ENCODE measurements at places on chromosomes 16 and 17.

DNA sequence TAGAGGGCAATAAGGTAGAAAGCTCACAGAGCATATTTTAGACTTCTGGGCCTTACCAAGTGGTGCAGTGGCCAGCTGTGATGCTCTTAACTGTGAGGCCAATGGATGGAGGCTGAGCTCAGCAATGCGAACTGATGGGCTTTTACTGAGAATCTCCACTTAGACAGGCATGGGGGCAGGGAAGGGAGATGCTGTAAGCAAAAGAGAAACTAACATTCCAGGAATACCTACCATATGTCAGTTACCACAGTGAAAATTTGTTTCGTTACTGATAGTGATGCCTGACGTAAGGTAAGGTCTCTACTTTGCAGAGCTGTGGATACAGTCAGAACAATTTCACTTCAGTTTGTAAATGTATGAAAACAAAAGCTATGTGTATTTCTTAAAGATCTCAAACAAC is 250.6 kb upstream of the ZFHX3 start:
- no peak for DNase-seq

GRCh38 chr17:41734949-41735313 is 488 bp upstream of the HAP1 start:
- DNase-seq, result no peak

- no peak for DNase-seq
These were observed 65.5 kb downstream of the PIGL start for GRCh38 chr17:16282522-16282921.

- DNase-seq, result no peak
These were observed 13.5 kb downstream of the FBXO31 start for GRCh38 chr16:87369796-87370719.

DNA sequence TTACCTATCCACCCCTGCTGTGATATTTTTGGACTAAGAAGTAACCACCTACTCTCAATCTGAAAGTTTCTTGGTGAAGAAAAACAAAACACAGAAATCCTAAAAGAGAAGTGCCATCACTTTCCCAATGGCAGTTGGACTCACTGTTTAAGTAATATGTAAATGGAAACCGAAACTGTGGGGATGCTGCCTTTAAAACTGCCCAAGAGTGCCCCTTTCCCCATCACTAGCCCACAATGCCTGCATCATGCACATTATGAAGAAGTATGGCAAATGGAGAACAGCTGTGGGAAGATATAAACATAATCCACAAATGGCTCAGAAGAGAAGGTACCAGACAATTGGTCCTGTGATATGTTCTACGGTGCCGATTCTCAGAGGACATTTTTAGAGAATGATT is 33.5 kb upstream of the SLC6A2 start:
- DNase-seq, result no peak

- DNase-seq, result no peak
These were observed 44.3 kb downstream of the ABCA8 start for GRCh38 chr17:68910789-68911431.

DNA sequence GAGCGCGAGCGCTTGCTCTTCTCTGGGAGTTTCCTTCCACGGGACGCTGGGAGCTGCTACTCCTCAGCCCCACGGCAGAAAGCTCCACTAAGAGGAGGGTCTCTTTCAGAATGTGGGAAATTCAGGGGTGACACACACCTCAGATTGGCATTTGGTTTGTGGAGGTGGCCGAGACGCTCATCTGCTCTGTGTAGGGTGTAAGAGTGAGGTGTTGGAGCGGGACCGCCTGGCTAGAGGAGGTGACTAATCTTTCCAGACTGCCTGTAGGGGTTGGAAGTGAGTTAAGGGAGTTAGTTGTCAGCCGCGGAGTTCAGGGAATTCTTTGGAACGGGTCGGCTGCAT is 735 bp downstream of the PSMD11 start:
- DNase-seq, result peak; percentile 24

DNA sequence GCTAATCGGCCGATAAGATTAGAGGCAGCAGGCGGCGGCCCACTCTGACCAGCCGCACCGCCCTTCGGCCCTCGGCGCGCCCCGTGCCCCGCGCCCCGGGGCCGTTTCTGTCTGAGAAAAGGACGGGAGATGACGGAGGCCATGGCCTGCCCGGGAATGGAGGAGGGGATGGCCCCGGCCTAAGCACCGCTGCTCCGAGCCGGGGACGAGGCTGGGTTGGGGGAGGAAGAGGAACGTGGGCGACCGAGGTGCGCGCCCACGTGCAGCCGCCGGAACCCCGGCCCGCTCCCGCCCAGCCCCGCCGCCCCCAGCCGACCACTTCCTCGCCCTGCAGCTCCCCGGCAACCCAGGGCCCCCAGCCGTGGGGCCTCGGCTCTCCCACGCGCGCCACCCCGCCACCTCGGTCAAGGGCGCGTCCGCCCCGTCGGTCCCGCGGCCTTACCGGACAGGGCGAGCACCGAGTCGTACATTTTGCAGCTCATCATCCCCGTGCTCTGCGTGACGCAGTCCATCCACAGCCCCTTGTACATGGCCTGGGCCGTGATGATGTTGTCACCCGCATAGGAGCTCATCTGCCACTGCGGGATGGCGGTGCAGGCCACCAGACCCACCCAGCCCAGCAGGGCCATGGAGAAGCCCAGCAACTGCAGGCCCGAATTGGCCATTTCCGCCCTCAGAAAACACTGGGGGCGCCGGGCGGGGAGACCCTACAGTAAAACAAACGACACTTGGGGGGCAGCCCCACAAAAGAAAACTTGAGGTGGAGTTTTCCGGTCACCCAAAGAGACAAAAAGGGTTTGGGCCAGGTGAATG is 693 bp downstream of the CLDN7 start:
- no peak for DNase-seq

- DNase-seq, result no peak
These were observed 658 bp downstream of the SYNRG start for GRCh38 chr17:37608351-37609169.

- DNase-seq, result no peak
These were observed 10.9 kb downstream of the RAD51C start for GRCh38 chr17:58703137-58703915.

DNA sequence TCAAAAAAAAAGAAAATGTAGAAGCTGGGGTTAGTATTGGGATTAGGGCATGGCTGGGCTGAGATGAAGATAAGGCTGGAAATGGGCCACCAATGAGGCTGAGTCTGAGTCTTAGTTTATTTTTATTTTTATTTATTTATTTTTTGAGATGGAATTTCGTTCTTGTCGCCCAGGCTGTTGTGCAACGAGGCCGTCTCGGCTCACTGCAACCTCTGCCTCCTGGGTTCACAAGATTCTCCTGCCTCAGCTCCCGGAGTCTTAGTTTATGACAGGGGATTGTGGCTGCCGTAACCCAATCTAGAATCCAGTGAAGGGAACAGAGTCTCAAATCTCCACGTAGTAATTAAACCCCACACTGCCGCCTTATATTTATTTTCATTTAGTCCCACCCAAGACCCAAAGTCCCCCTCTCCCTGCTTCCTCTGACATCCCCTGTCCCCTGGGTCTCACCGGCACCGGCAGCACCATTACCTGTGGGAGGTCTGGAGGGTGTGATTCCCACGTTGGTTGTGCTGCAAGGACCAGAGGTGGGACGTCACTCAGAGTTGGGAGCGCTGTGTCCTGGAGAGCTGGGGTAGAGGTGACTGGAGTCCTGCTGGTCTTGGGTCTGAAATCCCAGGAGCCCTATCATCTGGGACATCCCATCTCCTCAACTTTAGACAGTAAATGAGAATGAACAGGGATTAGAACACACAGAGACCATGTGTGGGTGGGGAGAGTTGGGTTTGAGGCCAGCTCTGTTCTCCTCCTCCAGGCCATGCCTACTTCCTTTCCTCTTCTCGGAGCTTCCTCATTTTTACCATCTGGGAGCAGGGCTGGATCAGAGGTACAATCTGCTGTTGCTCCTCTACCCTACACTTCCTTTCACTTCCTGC is at the start of gene CLEC10A:
CLEC10A (minus strand) TSS at position 671 of the 875 bp plus-strand sequence. CDS start 1,439 bp downstream, outside the sequence.
- DNase-seq, result no peak

DNA sequence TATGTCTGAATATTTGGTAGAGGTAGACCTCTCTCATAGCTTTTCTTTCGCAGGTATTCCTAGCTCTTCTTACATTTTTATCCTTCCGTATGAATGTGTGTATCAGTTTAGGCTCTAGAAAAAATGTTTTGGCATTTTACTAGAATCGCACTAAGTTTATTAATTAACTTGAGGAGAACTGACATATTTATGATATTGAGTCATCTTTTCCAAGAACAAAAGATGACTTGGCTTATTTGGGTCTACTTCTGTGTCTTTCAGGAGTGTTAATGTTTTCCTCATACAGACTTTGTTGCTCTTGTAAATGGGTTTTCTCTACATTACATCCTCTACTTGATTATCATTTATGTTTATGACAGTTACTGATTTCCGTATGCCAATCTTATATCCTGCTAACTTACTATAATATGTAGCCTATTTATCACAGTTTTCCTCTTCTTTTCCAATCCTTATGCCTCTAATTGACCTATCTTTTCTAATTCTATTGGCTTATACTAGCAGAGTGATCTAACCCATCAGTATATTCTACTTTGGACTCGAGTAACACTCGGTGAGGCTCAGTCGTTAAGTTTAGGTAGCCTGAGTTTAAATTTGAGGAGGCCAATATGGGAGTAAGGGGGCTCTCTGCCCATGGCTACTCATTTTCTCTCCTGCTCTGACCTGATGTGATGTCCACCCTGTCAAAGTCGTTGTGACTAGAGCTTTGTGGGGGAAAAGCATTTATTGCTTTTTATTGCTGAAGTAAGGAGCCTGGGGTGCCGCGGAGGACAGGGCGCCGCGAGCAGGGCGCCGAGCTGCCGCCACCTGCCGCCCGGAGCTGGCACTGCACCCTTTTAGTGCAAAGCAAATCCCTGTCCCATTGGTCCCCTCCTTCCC is 20.0 kb downstream of the ST6GALNAC1 start:
- DNase-seq, result peak; percentile 54

GRCh38 chr17:45575126-45575885 is 84.8 kb upstream of the PLEKHM1 start:
- DNase-seq, result no peak

- DNase-seq, result no peak
These were observed 79.7 kb downstream of the KSR1 start for GRCh38 chr17:27535975-27536374.

- DNase-seq, result peak; percentile 3
These were observed 42.0 kb upstream of the TMC5 start for GRCh38 chr16:19375561-19376158.

- DNase-seq, result no peak
These were observed 18.5 kb upstream of the DOC2B start for GRCh38 chr17:199806-200545.

DNA sequence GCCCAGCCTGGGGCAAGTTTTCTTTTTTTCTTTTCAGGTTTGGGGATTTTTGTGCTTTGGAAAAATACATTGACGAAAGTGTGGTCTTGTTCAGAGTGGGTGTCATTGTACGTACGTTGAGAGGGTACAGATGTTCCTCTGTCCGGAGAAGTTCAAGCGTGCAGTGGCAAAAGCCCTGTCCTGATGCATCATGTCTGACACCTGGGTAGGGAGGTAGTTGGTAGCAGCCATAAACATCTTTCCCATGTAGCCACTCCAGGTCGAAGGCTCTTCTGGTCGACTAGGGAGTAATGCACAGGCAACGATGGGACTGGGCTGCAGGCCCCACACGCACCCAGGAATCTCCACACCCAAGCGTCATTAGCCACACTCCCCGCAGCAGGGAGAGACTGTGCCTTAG is 27.4 kb downstream of the WIPI1 start:
- DNase-seq, result no peak

GRCh38 chr16:19179546-19180490 is 11.8 kb downstream of the SYT17 start:
- DNase-seq, result no peak

GRCh38 chr16:30004811-30005242 is 6.0 kb downstream of the DOC2A start:
- DNase-seq, result no peak

DNA sequence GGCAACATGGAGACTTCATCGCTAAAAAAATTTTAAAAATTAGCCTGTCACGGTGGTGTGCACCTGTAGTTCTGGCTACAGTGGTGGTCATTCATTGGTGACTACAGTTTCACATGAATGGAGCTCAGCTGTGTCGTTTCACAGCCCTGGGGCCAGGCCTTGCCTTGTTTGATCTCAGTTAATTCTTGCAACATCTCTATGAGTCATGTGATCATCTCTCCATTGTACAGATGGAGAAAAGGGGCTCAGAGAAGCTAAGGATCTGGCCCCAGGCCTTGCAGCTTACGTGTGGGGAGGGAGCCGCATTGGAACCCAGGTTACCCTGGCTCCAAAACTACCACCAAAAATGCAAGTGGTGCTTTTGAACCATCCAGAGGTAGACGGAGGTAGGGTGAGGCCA is 49.4 kb downstream of the GDE1 start:
- DNase-seq, result no peak

- no peak for DNase-seq
These were observed 30.7 kb downstream of the DNAH2 start for GRCh38 chr17:7748076-7748775.

- DNase-seq, result no peak
These were observed 207.7 kb downstream of the LAT start for GRCh38 chr16:29192329-29193247.

- no peak for DNase-seq
These were observed 231.1 kb upstream of the NLRP1 start for GRCh38 chr17:5815396-5815795.

GRCh38 chr17:34624767-34625383 is 45.5 kb downstream of the TMEM132E start:
- DNase-seq, result no peak
